ENCODE measurements at places on chromosomes 6 and 20.

DNA sequence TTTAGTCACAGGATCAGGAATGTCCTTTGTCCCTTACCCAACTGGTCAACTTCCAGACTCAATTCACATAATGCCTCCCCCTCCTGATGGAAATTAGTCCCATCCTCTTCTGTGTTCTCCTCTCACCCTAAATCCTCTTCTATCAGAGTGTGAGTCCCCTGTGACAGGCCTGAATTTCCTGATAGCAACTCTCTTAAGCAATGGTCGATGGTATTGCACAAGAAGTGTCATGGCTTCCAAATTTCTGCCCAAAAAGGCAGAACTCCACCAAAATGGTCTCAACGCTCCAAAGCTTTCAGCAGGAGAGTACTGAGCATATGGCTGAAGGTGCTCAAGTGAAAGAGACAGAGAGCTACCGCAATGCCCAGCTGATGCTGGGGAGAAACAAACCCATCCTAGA, 2.4 kb downstream of the PREP start:
- DNase-seq = no peak

- DNase-seq = peak; percentile 8
Observed at GRCh38 chr6:133551847-133552341, 310.7 kb downstream of the EYA4 start.

GRCh38 chr6:1103021-1103420, 208.9 kb upstream of the FOXQ1 start:
- no peak for DNase-seq

DNA sequence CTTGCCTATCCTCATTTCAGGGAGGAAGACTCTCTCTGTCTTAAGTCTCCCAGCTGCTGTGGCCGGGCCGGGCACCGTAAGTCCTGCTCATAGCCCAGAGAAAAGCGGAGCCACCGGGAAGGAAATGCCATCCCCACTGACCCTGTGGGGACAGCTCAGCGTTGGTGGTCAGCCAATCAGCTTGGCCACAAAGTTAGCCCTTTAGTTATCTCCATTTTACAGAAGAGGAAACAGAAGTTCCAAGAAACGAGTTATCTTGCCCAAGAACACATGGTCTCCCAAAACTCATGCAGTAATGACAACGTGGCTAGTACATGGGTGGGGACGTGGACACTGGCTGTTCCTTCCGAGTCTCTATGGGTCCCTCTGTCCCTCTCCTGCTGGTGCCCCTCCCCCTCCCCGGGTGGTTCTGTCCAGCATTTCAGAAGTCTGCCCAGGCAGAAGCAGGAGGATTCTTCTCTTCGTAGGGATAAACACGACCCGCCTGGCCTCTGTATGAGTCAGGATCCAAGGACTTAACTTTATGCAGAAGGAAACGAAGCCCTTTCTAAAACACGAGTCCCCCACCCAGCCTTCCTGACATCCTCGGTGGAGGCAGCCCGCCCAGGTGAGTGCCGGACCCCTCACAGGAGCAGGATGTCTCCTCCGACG, 273.8 kb downstream of the CDH4 start:
- no peak for DNase-seq

DNA sequence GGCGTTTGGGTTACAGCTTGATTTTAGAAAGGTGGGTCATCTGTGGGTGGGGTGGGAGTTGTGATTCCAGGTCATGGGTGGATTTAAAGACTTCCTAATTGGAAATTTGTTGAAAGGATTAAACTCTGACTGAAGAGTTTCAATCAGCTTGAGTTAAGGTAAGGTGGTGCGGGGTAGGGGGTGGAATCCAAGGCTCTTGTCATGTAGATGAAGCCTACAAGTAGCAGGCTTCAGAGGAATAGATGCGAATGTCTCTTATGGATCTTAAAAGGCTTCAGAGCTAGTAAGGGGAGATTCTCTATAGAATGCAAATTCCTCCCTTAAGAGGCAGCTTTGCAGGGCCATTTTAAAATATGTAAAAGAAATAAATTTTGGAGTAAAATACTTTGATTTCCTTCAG, 645.3 kb downstream of the FRK start:
- DNase-seq = no peak

DNA sequence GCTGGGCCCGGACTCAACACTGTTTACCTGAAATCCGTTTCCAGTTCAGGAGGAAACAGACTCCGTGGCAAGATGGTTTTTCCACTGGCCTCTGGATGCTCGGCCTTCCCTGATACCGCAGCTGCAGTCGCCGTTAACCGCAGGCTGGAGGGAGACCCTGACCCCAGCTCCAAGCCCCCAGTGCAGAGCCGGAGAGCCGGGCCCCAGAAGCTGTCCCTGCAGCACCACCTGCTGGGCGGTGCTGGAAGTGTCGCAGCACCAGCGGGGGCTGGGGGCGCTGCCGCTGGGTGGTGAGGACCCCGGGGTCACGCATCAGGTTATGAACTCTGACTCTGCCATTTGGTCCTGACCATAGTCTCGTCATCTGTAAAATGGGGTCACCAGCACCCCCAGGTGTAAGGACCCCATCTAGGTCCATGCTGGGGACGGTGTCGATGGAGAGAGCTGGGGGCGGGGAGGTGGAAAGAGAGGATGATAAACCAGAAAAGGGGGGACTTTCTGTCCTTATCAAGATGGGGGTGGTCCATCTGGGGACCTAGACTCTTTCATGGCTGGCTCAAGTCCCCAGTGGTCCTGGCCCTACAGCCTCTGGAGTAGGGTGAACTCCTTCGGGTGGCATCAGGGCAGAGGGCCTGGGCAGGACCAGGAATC, 20.8 kb upstream of the CHRNA4 start:
- no peak for DNase-seq

DNA sequence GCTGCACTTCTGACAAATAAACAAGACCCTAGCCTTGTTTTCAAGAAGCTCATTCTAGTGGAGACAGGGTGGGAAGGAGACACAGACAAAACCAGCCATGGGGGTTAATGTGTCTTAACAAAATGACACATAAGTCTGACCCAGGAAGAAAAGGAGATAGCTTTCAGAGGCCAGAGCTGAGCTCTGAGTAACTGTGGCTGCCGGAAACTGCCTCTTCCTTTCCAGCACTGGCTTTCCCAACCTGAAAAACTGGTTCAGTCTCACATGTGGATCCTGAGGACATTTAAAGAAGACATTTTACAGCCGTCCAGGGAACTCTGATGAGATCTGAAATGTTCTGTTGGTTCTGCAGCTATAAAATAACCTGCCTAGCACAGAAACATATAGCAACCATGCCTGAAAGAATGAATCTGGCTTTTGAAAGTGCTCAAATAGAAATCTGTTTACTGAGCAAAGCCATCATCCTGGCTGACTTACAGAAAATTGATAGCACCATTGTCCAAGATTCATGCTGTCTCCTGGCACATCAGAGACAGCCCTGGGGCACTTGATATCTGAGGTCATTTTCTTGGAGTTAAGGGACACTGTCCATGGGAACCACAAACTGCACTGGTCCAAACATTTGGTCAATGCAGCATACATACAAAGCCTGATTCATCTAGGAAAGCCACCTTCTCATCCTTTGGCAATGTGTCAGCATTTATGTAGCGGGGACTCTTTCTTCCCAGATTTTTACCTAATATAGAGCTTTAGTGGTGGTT, 83.2 kb upstream of the PAX1 start:
- no peak for DNase-seq

DNA sequence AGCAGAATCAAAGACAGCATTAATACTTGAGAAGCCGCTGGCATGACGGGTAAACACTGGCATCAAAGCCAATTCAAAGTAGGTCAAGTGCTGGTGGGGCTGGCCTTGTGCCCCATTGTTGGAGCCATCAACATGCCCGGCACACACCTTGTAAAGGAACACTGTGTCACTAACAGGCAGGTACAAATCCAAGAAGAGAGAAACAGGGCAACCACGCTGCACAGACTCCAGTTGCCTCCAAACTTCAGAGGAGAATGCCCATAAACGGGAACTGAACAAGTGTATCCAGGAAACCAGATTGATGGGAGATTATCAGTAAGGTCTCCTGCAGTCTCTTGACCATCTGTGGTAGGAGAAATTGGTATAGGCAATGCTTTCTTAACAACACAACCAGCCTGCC, 127.0 kb upstream of the STXBP5 start:
- DNase-seq = no peak

Measured in RCC 7860 (cell line).